ENCODE measurements at places on chromosomes 2 and 18.

GRCh38 chr2:173874894-173875237 lies 90.3 kb downstream of the SP3 start:
- DNase-seq = no peak

DNA sequence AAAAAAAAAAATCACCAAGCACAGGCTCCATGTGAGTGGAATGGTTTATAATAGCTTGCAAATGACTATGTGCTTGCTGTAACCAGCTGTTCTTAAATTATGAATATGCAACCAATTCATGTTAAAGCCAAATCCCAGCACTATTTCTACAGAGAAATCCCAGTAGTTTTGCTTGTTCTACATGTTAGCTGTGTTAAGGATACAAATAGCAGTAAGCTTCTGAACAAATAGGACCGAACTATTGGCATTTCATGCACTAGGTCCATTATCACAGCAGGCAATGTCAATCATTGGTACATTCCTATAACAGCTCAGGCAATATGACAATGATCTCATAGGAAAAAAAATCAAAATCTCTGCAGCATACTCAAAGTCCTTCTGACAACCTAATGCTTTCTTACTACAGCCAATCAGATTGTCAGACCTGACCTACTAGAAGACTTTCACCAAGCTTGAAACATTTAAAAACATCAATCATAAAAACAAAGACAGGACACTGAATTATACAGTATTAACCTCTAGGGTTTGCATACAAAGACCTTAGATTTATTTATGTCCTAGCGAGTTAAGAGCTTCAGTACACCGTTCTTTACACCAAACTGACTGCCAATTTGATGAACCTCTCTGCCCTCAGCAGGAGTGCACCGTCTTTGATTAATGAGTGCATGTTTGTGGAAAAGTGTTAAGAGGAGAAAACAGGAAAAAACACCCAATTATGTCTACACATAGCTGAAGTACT lies 6.4 kb downstream of the BAZ2B start:
- no peak for DNase-seq

GRCh38 chr2:162731917-162732804 lies 106.4 kb downstream of the KCNH7 start:
- no peak for DNase-seq

DNA sequence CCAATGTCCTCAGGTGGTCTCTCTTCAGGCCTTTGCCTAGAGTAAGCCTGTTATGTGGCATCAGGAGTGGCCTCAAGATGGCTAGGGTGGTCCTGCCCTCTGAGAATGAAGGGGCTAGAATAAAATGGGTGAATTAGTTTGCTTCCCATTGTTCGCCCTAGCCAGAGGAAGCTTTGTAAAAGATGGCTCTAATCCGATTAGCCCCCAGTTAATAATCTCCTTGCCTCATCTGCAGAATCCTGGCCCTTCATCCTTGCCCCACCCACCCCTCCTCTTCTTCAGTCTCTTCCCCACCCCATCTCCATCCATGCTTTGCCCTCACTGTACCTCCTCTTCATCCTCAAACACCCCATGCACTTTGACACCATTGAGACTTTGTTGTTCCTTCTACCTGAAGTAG lies 57.4 kb upstream of the LGALSL start:
- no peak for DNase-seq

DNA sequence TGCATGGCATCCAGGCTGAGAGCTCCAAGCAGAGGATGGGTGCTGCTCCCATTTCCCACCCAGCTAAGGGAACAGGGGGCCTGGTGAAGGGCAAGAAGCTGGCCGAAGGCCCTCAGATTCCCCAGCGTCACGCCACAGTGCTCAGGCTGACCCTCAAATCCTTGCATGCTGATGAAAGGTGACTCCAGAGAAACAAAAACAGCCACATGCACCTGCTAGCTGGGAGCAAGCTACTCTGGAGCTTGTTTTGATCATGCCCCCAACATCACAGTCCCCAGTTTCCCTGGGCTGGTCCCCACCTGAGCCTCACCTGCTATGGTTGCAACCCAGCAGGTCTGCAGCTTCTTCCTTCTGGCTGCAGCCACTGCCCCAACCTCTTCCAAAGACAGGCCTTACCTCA lies 13.3 kb downstream of the RAB11FIP5 start:
- DNase-seq = no peak

DNA sequence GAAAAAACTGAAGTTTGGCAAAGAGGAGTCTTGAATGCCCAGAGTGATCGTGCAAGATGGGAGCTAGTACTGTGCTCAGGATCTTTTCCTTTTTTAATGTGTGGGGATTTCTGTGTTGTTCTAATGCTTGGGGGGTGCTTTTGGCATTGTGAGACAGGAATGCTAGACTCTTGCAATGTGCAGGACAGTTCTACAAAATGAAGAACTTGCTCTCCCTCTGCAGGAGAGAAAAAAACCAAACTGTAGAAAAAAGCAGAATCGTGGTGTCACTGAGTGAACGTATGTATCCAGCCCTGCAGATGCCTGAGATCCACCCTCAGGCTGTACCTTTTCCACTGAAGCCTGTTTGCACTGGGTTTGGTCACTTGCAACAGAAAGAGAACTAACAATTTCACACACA lies 12.1 kb upstream of the TTC39C start:
- DNase-seq = no peak

DNA sequence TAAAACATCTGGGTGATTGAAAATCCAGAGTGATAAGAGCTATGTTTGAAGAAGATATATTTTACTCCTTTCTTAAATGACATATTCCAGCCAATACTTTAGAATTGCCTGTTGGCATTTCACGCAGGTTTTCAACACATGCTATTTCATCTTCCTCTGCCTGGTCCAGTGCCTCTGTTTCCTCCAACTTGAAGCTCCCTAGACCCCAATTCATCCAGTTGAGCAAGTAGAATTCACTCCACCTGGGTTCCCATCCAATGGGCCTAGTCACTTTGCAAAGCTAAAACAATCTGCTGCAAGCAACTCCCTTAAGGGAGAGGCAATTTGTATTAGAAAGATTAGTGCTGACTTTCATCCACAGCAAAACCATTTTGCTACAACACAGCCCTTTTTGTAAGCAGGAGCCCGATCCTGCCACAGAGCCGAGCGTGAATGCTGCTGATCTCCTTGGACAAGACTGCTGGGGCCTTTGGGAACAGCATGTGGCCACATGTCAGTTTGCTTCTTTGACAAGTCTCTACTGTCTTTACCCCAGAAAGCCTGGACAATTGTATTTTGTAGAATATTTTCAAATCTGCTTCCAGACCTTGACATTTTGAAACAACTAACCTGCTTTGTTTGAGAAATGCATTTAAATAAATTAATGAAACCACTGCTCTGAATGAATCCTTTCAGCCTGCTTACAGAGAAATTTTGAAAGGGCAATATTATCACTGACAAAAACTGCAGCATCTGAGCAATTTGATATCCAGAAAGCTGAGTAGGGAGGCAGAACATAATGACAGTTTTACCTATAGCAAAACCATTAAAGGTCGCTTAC lies 259.1 kb downstream of the TDRD15 start:
- DNase-seq = no peak

DNA sequence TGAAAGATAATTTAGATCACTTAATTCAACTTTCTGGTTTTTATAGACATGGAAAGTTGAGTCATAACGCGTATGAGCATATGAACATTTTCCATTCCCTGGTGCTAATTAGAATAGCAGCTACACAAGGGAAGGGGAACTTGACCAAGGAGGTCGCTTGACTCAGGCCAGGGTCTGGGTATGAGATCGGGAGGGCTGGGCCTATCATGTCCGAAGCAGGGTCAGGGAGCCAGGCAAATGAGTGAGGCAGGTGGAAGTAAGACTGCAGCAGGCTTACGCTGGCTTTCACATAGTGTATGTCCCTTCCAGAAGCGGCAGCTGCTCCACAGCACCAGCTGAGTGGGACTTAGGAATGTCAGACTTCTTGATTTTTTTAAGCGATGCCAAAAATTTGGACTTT lies 14.7 kb downstream of the RALB start:
- no peak for DNase-seq

- DNase-seq = no peak
These were observed 5.5 kb downstream of the FABP1 start for GRCh38 chr2:88122141-88122884.

DNA sequence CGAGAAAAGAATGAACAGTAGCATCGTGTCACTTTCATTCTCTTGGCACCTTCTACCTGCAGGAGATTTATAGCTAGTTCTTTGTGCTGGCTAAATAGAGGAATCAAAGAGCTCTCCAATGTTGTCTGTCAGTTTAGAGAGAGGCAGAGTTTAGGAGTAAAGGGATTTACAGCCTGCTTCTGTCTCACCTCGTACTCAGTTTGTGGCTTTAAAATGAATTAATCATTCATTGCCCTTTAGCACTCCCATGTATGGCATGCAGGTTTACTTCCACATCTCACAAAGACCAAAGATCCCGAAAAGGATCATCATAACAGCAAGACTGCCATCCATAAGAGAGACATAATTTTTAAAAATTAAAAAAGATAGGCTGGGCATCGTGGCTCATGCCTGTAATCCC lies 42.4 kb upstream of the ATL2 start:
- no peak for DNase-seq

- no peak for DNase-seq
These were observed 17.6 kb upstream of the COPS8 start for GRCh38 chr2:237068005-237068576.

DNA sequence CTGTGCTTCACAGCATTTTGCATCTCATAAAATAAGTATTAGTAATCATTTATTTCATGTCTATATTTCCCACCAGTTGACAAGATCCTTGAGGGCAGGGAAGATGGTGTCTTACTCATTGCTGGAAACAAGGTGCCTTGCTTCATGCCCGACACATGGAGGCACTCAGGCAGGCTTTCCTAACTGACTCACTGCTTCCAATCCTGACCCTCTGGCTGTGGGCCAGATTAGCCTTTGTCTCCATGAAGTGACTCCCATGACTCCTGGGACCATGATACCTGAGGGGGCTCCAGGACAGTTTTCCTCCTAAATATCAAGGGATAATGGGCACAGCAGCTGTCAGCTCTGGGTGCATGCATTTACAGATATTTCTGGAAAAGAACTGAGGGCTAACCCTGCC lies 275.1 kb downstream of the AGPS start:
- no peak for DNase-seq

GRCh38 chr2:226754821-226755604 lies 44.6 kb downstream of the IRS1 start:
- DNase-seq = no peak

DNA sequence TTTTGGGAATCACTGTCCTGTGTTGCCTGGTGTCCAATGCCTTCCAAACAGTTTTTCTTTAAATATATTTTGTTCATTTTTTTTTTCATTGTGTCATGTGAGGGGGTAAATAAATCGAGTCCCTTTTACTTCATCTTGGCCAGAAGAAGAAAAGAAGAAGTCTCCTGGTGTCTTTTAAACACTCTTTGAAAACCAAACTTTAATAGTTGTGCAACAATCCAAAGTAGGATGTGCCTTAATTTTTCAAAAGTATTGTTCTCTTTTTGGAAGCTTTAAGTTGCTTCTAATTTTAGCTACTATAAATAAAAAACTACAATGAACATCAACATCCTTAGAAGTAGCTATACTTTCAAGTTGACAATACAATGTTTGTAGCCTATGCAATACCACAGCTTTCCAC lies 154.9 kb downstream of the ATAD2B start:
- no peak for DNase-seq

- no peak for DNase-seq
These were observed 23.5 kb downstream of the CYRIA start for GRCh38 chr2:16642088-16642487.

GRCh38 chr2:219385958-219386520 lies 1.7 kb downstream of the DNPEP start:
- no peak for DNase-seq

GRCh38 chr2:238438856-238439849 lies 12.4 kb downstream of the ASB1 start:
- DNase-seq = peak; percentile 58

GRCh38 chr2:8022908-8023640 lies 658.8 kb upstream of the ID2 start:
- no peak for DNase-seq
